ENCODE measurements at places on chromosomes 13 and 19.

GRCh38 chr13:79528356-79528755 lies 47.4 kb downstream of the NDFIP2 start:
- no peak for DNase-seq

- no peak for DNase-seq
Observed at GRCh38 chr13:83794583-83794982, 87.7 kb downstream of the SLITRK1 start.

GRCh38 chr19:50203281-50204080 lies at the start of gene MYH14:
Gene MYH14, plus strand, starts transcription at chr19:50203622. Its CDS starts 6,744 bp downstream, at chr19:50210366.
- peak; percentile 92 for DNase-seq

DNA sequence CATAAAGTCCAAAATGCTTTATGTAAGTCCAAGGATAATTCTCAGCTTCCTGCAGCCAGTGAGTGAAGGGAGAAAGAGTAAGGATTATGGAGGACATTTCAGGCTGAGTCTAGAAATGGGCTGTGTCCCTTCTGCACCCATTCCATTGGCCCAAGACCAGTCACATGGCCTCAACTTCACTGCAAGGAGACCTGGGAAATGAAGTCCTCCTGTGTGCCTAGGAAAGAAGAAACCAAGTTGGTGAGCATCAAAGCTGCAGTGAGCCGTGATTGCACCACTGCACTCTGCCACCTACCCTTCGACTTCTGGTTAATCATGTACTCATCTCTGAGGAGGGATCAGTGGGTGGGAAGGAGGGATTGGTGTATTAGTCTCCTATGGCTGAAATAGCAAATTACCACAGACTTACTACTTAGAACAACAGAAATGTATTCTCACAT lies 3.6 kb upstream of the CD37 start:
- DNase-seq, result peak; percentile 57

GRCh38 chr19:4023600-4024398 lies 16.3 kb downstream of the PIAS4 start:
- DNase-seq, result no peak

DNA sequence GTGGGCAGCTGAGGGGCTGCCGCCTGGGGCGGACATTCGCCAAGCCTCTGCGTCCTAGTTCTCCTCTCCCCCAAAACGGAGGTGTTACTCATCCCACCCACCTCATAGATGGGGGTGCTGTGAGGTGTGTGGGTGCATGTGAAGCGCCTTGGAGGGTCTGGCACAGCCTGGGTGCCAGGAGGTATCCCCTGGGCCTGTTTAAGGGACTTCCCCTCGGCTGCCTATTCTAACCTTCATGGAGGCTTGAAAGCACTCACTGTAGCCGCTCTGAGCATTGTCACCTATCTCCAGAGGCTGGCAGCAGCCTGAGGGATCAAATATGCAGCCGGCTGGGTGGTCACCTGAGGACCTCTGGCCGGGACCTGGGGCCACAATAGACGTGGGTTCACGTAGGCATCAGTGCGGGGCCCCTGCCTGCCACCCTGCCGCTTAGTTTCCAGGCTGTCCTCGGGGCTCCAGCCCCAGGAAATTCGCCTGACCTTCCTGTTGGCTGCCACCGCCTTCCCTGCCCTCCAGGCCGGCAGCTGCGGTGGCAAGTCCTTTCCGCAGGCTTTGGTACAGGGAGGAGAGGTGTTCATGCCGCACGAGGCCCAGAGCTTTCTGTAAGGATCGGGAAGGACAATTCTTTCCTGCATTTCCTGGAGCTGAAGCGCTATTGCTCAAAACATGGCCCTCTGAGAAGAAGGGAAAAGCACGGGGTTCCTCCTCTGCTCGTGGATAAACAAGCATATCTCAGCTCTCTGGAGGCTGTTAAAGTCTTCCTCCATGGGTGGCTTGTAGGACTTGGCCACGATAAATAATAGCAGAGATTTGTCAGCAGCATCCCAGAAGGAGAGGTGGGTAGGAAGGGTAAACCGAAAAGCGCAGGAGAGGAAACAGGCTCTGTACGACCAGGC lies 4.6 kb downstream of the COL4A2 start:
- DNase-seq, result no peak

GRCh38 chr19:5152767-5153532 lies 184.0 kb downstream of the KDM4B start:
- no peak for DNase-seq

- DNase-seq, result no peak
Observed at GRCh38 chr13:99034333-99035085, 56.6 kb upstream of the DOCK9 start.

DNA sequence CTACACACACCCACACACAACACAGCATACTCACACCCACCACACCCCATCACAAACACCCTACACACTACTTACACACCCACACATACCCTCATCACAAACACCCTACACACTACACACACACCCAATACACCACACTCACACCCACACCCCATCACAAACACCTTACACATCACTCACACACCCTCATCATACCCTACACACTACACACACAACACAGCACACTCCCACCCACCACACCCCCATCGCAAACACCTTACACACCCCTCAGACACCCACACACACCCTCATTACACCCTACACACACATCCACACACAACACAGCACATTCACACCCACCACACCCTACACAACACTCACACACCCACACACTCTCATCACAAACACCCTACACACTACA lies 15.8 kb downstream of the PEPD start:
- DNase-seq, result no peak

DNA sequence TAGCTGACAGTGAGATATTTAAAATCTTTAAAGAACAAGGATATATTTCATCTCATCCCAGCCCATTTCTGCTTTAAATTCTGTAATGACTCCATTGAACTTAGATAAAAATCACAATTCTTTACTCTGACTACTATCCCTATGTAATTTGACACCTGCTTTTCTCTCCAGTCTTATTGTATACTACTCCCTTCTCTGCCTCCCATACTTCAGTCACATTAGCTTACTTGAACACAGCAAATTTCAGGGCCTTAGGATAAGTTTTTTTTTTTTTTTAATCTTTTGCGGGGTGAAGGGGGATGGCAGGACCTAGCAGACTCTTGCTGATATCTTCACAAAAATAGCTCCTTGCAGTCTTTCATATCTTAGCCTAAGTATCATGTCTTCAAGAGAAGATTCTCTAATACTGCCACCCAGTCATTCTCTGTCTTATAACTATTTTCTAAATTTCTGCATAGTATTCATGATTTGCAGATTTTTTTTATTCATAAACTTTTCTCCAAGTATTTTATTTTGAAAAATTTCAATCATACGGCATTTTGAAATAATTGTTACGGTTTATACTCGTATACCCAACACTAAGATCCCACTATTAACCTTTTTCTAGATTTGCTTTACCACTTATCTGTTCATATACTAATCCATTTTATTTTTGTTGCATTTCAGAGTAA lies 151.4 kb downstream of the PCCA start:
- DNase-seq, result no peak

DNA sequence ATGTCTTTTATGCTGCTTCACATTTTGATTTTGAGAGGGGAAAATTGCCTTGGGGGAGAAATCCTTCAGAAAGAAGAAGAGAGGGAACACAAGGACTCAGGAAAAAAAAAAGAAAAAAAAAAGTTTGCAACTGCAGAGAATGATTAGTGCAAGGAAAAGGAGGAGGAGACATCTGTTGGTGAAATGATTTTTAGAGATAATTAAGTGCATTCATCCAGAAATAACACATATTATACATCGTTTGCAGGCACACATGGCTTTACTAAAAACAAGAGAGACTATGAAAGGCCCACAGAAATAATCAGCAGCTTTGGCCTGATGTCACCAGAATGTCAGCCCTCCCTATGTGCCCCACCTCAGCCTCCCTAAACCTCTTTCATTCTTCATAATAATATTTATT lies 1058.2 kb downstream of the PCDH9 start:
- DNase-seq, result no peak

GRCh38 chr19:18903156-18904037 lies 7.4 kb upstream of the CERS1 start:
- no peak for DNase-seq

DNA sequence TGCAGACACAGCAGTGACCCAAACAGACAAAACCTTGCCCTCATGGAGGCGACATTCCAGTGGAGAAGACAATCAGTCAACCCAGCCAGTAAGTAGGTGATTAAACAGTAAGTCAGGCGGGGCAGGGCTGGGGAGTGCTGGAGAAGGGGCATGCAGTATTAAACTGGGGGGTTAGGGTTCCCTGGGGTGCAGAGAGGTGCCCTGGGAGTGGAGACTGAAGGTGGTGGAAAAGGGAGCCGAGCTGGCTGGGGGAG lies 31.2 kb upstream of the FXYD3 start:
- DNase-seq, result no peak

- DNase-seq, result no peak
Observed at GRCh38 chr19:29964171-29964570, 22.1 kb downstream of the URI1 start.

- no peak for DNase-seq
Observed at GRCh38 chr19:31252441-31252840, 96.8 kb downstream of the TSHZ3 start.

- DNase-seq, result no peak
Observed at GRCh38 chr13:102273111-102273510, 128.7 kb downstream of the FGF14 start.

DNA sequence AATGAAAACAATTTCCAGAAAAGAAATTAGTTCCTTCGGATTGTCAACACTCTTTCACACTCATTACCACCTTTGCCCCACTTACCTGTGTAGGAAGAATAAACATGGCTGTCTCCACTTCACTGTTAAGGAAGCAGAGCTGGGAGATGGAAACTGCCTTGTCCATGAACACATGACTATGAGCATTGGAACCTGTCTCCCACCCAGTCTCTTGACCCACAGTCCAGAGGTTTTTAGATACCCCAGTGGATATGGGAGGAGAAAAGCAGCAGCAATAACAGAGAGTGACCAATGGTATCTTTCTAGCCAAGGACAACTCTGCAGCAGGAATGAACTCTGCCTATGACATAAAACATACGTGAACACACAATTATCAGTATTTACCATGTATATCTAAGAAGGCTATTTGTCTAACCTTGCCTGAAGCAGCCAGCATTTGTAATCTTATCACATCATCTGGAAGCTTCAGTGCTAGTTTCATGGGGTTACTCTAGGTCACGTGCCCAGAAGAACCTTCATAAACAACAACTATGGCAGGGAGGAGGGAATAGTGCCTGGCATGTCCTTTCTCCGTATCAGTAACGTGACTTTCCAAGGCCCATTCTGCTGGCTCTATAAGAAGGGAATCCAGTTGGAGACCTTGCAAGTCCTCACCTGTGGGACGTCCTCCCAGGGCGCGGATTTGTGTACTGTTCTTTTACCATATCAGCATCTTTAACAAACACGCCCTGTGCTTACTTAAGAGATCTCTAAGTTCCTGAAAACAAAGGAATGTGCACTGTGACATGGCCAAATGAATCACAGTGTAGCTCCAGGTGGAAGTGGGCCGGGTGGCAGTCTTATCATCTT lies 221.8 kb upstream of the UBL3 start:
- no peak for DNase-seq

GRCh38 chr19:45716359-45717130 lies 14.2 kb downstream of the FBXO46 start:
- peak; percentile 69 for DNase-seq

DNA sequence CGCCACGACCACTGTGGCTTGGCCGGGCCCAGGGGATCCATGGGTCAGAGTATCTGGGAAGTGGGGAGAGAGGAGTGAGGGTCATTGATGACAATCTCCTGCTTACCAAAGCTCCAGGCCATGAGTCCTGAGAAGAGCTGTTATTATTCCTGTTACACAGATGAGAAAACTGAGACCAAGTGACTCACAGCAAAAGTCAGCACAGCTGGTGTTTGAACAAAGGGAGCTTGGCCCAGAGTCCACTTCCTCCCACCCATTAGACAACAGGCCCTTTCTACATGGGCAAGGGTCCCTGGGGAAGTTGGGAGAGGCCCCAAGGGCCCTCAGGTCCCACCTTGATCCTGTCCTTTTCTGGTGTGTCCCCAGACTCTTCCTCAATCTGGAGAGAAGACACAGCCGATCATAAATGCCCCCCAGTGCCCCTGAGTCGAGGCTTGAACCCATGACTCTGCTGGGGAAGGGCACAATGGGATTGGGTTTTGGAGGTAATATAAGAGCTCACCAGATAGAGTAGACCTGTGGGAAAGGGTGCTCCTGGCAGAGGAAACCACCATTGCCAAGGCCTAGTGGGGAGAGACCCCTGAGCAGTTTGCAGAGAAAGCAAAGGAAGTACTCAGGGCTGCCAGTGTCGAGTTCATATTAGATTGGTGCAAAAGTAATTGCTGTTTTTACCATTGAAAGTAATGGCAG lies 6.8 kb downstream of the FUT6 start:
- DNase-seq, result no peak

DNA sequence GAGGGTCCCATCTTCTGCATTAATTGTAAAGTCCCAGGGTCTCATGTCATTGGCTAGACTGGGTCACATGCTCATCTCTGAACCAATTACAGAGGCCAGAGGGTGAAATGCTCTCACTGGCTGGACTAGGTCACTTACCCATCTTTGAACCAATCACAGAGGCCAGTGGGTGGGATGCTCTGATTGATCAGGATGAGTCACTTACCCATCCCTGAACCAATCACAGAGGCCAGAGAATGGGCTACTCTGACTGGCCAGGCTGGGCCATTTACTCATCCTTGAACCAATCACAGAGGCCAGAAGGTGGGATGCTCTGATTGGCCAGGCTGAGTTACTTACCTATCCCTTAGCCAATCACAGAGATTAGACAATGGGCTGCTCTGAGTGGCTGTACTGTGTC lies 5.3 kb downstream of the MISP start:
- DNase-seq, result peak; percentile 74

DNA sequence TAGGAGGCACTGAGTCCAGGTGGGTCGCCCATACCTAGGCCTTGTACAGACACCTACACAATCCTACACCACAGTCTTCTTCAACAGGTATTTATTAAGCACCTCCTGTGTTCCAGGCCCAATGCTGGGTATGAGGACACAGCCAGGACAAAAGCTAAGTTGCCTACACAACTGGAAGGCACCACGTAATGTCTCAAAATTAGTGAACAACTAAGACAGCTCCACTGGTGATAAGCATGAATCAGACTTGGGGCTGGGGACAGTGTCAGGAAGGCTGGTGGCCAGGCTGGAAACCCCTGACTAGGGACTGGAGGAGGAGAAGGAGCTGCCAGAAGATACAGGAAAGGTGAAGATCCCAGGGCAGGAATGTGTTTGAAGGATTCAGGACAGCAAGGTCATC lies 2.4 kb downstream of the SMIM24 start:
- DNase-seq, result no peak

DNA sequence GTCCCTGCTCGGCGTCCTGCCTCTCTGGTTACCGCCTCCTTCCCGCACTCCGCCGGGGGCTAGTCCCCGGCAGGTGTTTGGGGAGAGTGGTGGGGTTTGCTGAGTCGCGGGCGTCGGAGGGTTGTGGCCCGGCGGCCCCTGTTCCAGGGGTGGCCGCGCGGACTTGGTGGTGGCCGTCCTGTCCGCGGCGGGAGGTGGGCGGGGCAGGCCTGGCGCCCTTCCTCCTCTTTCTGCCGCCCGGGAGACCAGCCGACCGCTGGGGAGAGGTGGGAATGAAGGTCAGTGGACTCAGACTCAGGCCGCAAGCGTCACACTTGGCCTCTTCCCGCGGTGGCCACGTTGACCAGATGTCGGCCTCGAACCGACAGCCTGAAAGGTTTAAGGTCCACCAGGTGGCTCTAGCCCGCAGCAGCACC lies 61.8 kb downstream of the ZNF723 start:
- no peak for DNase-seq

GRCh38 chr19:39032063-39032918 lies at the start of gene FBXO27:
Gene FBXO27, minus strand, starts transcription at chr19:39032549. Its CDS starts 322 bp downstream, at chr19:39032227.
- DNase-seq, result peak; percentile 53

Measured in RWPE1 (cell line).